OCI-M1 (cell line): ENCODE measurements at places on chromosomes 12 and 14.

- peak; percentile 56 for DNase-seq
Observed at GRCh38 chr14:21846227-21846885, 172.7 kb upstream of the OR4E1 start.

GRCh38 chr12:113318900-113319628, 15.8 kb downstream of the SLC8B1 start:
- no peak for DNase-seq

GRCh38 chr14:58072288-58073071, 79.5 kb downstream of the ARMH4 start:
- DNase-seq, result peak; percentile 66

DNA sequence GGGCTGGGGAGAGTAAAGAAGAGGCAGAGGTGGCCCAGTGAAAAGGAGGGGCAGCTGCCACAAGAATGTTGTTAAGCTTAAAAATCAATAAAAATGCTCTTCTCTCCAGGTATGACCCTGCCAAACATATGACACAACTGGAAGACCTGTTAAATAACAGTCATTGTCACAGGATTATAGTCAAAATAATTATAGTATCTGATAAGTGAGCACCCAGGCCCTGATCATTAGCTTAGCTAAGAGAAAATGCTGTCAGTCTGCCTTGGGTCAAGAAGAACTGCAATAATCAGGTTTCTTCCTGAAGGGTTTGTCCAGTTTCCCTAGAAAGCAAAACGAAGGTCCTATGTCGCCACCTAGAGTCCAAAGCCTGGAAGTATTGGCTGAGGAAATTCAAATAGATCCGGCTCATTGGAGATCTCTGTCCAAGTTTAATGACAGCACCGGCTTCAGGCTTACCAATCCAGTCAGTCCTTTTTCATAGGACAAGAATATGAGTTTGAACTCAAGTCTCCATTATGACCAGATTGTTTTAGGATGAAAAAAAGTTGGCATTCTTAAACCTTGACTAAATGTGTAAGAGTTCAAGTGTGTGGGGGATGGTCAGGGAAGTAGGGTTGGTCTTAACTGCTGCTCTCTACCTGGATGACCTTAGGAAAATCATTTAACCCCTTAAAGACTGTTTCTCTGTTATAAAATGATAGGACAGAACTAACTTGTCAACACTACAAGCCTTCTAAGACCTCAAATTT, 22.5 kb upstream of the NKX2-8 start:
- DNase-seq, result peak; percentile 84

DNA sequence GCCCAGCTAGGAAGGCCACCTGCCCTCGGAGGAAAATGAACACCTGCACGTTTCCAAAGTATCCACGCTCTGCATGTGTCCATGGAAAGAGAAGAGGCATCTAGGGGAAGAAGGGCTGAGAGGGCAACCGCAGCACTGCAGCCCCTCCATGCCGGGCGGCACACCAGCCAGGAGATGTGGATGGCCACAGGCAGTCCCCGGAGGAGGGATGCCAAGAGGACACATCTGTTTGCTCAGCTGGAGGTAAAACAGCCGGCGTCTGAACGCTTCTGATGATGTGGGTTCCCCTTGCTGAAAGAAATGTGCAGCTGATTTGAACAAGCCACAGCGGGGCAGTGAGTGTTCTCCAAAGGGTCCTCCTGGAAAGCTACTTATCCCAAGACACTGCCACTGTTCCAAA, 34.0 kb downstream of the CHGA start:
- DNase-seq, result no peak
